Stimulated activated CD8-positive, alpha-beta memory T cell treated with anti-CD3 and anti-CD28 coated beads, Interleukin-7, amount 100 ng/mL, for 1 hour (primary cell): ENCODE measurements at places on chromosomes 1 and 21.

DNA sequence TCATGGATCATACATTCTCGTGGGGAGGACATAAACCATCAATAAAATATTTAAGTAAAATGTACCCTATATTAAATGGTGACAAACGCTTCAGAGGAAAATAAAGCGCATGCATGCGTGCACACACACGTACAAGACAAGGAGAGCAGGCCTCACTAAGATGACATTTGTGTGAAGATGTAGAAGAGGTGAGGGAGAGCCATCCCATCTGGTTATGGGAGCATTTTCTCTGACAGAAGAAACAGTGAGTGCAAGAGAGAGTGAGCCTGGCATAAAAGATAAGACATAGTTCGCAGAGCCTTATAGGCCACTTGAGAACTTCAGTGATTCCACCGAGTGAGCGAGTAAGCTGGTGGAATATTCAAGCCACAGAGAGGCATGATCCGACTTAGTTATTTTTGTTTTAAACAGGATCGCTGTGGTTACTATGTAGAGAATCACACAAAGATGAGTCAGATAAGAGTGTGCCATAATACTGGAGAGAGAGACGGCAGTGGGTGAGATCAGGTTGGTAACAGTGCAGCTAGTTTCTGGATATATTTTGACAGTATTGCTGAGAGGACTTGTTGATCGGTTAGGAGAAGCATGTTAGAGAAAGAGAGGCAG lies 624.2 kb downstream of the PLPP3 start:
- DNase-seq, result no peak

DNA sequence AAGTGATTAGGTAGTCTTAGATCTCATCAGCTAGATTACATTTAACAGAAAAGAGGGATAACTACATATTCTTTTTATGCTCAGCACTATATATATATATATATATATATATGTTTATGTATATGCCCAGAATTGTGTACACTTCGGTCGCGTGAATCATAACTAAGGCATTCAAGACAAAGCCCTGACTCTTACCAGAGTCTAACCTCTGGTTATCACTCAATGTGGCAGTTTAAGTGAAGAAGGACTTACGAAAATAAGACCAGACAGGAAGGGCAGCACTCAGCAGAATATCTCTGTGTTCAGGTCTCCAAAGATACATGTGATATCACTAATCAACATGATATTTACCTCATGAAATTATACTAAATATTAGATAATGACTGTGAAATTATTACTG lies 1326.7 kb downstream of the MRPL39 start:
- no peak for DNase-seq

GRCh38 chr1:15760520-15761211 lies 2.1 kb downstream of the FBLIM1 start:
- no peak for DNase-seq

GRCh38 chr1:165327538-165327937 lies 29.0 kb downstream of the LMX1A start:
- no peak for DNase-seq

DNA sequence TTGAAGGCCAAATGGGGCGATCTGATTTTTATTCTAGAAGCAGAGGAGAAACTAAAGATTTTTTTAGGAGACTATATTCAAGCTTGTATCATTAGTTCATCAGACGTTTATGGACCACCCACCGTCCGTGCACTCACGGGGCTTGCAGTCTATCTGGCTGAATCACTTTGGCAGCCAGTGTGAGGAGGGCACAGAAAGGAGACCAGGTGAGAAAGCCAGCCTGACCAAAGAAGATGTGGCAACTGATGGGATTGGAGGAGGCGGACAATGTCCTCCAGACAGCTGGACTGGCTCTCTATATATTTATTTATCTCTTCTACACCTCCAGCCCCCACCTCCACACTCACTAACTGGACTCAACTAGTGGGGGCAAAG lies 822 bp upstream of the ELOVL1 start:
- DNase-seq, result no peak

DNA sequence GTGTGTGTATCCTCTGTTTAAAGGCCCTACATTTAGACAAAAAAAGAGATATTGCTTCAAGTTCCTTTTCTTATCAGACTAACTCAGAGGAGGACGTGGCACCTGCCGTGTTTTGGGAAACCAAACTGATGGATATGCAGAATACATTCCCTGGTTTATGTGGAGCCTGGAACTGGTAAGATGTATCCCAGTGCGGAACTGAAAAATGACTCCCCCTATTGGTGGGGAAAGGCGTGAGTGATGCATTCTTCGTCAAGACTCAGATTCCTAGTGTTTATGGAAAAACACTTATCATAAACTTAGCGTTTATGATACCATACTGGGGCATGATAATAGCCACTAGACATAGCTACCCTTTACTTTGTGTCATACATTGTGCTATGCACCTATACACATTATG lies 154.2 kb downstream of the ZNF326 start:
- no peak for DNase-seq

GRCh38 chr1:1058921-1059493 lies 15.1 kb downstream of the RNF223 start:
- no peak for DNase-seq

DNA sequence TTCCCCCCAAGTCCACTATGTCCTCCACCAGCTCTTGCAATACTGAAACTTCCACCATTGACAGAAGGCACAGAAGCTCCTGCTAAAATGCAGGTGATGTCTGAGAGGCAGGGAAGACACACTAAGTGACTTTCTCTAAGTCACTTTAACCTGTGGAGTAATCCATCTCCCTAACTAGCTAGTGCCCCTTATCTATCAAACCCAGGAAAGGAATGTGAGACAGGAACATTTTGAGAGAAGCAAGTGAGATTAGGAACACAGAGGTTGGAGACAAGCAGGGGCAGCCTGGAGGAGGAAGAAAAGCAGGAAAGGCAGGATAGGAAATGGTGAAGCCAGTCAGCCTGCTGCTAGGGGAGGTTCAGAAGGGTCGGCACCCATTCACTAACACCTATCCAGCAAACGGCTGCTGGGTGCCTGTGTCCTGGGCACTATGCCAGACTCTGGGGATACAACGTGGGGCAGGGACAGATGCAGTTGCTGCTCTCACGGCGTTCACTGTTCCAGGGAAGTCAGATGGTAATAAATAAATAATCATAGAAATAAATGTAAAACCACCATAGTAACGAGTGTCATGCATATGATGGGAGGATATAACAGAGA lies 7.0 kb downstream of the GPA33 start:
- no peak for DNase-seq
